ENCODE measurements at places on chromosomes 4 and X. TPM values are rescaled to one million over a fixed set of nuclear protein-coding genes. Genes with fewer than 3 reads are reported as not detected.

DNA sequence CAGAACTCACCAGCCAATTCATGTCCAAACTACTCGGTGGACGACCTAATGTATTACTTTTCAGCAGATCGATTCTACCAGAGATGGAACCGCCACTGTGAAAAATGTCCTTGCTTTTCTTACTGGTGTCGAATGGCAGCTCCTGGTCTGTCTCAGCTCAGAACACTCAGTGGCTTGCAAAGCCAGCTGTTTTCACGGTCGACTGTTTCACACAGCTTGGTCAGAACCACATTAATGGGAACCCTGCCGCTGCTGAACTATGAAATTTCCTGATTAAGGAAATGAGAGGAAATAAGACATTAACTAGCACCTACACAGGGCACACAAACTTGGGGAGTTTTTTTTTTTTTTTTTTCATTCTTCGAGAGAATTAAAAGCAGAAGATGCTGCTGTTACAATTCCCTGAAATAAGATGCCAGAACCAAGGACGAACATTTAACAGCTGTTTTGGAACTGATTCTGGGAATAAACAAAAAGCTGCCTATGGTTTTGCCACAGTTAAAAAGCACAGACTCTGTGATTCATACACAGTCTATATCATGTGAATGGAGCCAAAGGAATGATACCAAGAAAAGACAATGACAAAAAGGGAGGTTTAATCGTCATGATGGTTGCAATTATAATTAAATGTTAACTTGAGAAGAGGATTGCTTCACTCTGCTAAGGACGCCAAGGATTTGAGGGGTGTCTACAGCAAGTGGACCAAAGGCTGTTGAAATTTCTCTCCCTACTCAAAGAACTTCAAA lies 31.3 kb downstream of the SUPT20HL2 start:
- DNase-seq, result no peak

DNA sequence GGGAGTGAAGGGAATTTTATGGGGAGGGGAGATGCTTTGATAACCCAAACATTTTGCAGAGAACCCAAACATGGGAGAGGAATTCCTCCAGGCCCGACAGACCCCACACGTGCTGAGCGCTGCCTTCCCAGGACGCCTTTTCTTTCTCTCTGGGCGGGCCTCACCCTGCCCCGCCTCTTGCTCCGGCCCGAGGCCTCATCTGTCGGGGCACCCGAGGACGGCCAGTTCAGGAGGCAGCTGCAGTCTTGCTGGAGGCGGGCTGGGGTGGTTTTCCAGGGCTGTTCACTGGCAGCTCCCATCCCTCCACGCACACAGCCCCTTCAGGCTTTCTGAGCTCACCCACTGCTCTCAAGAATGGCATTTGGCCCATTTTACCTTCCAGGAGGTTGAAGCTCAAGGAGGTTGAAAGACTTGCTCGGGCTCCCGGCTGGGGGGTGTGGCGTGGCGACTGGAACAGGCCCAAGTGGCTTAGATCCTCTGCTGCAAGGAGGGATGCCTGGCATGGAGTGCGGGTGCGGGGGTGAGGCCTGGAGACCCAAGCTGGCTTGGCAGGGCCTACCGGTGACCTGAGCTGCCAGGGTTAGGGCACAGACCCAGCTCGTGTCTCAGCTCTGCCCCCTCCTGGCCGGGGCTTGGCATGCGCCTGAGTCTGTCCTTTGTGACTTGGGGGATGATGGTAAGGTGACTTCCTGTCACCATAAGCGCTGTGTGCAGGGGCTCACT lies 99.2 kb downstream of the PSAPL1 start:
- DNase-seq, result no peak

DNA sequence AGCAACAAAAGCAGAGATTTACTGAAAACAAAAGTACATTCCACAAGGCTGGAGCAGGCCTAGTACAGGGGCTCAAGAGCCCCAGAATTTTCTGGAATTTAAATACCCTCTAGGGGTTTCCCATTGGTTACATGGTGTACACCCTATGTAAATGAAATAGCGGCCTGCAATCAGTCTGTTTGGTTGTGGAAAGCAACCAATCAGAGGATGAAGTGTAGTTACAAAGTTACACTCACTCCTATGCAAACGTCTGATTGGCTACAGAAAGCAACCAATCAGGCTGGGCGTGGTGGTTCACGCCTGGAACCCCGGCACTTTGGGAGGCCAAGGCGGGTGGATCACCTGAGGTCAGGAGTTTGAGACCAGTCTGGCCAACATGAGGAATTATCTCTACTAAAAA lies 13.8 kb upstream of the TXLNG start:
- no peak for DNase-seq

DNA sequence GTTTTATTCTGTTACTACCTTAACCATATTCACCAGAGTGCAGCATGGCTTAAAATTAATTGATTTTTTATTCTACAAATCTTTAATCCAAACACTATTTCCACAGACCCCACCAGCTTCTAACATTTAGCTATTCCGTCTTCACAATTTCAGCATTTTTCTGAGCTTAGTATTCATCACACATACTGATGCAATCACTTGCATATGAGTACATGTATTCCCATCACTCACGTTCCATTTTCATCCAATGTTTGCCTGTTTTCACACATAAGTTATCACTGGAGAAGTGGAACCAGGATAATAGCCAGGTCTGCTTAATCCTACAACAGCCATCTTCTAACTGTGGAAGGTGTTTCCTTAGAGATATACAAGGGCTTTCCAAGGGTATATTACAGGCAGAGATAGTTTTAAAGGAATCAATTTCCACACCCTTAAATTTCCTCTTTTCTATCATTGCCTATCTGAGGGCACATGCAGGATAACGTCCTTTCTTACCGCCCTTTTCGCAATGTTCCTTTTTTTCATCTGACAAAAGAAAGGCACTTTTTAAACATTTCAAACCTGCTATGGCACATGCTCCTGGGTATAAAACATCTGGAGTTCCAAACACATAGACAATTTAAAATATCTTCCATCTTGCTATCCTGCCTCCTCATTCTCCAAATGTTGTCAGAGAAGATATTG lies 115.8 kb downstream of the CORIN start:
- DNase-seq, result no peak

DNA sequence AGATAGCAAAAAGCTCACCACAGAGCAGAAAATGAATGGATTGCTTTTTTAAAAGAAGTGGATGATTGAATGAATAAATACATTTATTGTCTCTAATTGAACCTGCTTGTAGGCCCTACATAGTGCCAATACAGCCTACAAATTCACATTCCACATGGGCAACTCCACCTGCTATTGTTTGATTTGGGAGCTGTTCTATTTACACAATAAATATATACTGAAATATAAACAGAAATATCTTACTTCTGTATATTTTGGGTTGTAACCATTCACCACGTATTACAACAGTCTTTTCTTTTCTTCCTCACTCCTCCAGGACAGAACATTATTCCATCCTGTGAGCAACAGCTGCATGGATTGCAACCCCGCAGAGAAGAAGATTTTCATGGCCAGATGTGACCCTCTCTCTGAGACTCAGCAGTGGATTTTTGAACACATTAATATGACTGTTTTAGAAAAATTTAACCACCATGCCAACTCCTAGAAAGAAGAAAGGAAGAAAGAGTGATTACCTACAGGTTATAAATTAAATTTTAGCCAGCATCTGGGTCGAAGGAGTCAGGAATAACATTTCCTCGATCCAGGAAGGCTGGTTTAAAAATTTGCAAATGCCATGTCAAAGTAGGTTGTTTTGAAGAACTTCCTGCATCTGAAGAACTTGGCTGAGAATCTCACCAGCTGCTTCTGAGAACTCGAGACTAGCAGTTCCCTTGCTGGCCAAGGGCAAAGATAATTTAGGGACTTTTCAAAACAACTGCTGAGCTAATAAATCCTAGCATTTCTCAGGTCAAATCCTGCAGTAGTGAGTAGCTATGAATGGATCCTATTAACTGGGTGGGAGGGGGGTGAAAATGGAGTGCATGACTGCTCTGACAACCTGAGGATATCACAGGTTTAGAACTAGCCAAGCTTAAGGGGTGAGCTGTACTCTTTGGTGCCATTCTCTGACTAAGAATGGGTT lies 128.7 kb upstream of the GALNT7 start:
- no peak for DNase-seq

The DUX4 gene
- polyA plus RNA-seq, result not detected

The AWAT2 gene
- polyA plus RNA-seq, result not detected

The NAP1L2 gene
- polyA plus RNA-seq, result not detected

The EGFL6 gene
- not detected for polyA plus RNA-seq

The HPRT1 gene
- polyA plus RNA-seq, result 25.5 TPM

The CITED1 gene
- polyA plus RNA-seq, result 0.12 TPM
